Upper lobe of left lung (tissue), 6 donors: ENCODE measurements at places on chromosomes 11 and 22.

- no peak for DNase-seq
These were observed 8.0 kb upstream of the MRPL23 start for GRCh38 chr11:1939006-1939625.

GRCh38 chr11:6640985-6641701 lies 14.5 kb downstream of the DCHS1 start:
- DNase-seq, result peak; percentile 76

- DNase-seq, result no peak
These were observed 55.3 kb downstream of the ZNF143 start for GRCh38 chr11:9516113-9516512.

DNA sequence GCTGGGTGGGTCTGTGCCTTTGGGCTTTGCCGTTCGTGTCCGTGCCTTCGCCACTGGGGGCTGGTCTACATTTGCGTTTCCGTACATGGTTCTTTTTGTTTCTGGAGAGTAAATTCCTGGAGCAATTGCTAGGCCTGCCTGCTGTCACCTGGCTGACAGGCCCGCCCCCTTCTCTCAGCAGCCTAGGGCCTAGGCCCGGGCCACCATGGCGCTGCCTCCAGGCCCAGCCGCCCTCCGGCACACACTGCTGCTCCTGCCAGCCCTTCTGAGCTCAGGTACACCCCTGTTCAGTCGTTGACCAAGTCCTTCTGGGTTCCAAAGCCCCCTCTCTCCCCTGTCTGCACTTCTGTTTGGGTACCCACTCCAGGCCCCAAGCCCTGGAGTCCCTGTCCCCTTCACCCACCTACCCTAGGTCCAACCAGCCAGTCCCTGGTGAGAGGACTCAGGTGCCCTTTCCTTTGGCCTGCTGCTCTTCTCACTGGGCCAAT lies 649 bp downstream of the TMEM25 start:
- peak; percentile 66 for DNase-seq
